ENCODE measurements at places on chromosomes 16 and 17. TPM values are rescaled to one million over a fixed set of nuclear protein-coding genes. Genes with fewer than 3 reads are reported as not detected.

The RAD51C gene
- 59.6 TPM for total RNA-seq

GRCh38 chr16:78375055-78375679 is 275.7 kb downstream of the WWOX start:
- no peaks in the 10 kb centered on the region for H3K36me3 ChIP-seq
- H3K27me3 ChIP-seq, result no peaks in the 10 kb centered on the region
- no peak overlapping the region for H3K4me3 ChIP-seq
- H3K4me1 ChIP-seq, result no peaks in the 10 kb centered on the region

The CES1 gene
- 3.4 TPM for total RNA-seq

The MED1 gene
- 51.0 TPM for total RNA-seq

DNA sequence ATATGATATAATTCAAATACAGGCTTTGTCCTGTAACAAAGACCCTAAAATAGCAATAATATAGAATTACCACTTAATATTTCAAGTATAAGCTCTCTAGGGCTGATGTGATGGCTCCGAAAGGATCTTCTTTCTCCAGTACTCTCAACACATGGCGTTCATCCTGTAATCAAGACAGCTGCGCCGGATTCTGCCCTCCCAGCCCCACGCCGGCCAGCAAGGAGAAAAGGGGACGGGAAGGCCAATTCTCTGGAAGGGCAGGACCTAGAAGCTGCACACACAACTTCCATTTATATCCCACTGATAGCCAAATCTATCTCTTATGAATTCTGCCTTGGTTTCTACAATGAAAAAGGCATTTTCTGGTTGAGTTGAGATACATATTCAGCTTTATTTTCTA is 32.0 kb downstream of the CCDC182 start:
- H3K4me1 ChIP-seq, result no peaks in the 10 kb centered on the region
- peaks cover 43% of the 10 kb centered on the region for H3K27me3 ChIP-seq
- DNase-seq, result no peak
- no peak overlapping the region for H3K4me3 ChIP-seq
- H3K27ac ChIP-seq, result no peak overlapping the region

The GNGT2 gene
- 23.8 TPM for total RNA-seq

- H3K27me3 ChIP-seq, result peaks cover 27% of the 10 kb centered on the region
- no peak overlapping the region for H3K27ac ChIP-seq
- no peaks in the 10 kb centered on the region for H3K4me1 ChIP-seq
- H3K4me3 ChIP-seq, result no peak overlapping the region
- DNase-seq, result no peak
Measured at GRCh38 chr16:82807311-82807710, 180.5 kb downstream of the CDH13 start.

- no peaks in the 10 kb centered on the region for H3K27me3 ChIP-seq
- DNase-seq, result no peak
- no peak overlapping the region for H3K27ac ChIP-seq
Measured at GRCh38 chr17:37079735-37080134, 131.0 kb downstream of the AATF start.

The APOH gene
- total RNA-seq, result not detected

The ZNF423 gene
- total RNA-seq, result not detected

The MYH1 gene
- total RNA-seq, result not detected

The ATF7IP2 gene
- 23.6 TPM for total RNA-seq

The SLC6A2 gene
- not detected for total RNA-seq

DNA sequence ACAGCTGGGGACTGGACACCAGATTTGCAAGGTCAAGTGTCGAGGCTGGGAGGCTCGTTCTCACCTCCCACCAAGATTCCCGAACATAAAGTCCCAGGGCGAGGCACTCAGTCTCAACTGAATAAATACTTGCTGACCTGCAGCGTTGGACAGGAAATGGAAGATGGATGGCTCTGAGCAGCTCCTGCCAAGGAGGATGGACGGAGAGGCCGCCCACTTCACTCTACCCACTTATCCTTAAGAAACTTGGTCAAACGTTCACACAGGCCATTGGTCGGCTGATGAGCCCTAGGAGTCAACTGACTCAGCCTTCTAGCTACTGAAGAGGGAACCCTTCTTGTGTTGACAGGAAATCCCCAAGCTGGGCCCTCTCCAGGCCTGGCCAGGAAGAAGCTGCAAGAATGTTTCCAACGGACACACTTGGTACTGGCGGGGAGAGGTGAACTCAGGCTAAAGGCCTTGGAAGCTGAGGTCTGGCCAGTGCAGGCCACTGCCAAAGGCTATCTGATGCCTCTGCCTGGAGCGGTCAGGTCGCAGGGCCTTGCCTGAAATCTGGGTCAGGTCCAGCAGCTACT is 50.0 kb downstream of the VAC14 start:
- H3K4me3 ChIP-seq, result no peak overlapping the region
- DNase-seq, result no peak
- peak overlapping the region; percentile 21 for H3K27ac ChIP-seq
- no peaks in the 10 kb centered on the region for H3K36me3 ChIP-seq

DNA sequence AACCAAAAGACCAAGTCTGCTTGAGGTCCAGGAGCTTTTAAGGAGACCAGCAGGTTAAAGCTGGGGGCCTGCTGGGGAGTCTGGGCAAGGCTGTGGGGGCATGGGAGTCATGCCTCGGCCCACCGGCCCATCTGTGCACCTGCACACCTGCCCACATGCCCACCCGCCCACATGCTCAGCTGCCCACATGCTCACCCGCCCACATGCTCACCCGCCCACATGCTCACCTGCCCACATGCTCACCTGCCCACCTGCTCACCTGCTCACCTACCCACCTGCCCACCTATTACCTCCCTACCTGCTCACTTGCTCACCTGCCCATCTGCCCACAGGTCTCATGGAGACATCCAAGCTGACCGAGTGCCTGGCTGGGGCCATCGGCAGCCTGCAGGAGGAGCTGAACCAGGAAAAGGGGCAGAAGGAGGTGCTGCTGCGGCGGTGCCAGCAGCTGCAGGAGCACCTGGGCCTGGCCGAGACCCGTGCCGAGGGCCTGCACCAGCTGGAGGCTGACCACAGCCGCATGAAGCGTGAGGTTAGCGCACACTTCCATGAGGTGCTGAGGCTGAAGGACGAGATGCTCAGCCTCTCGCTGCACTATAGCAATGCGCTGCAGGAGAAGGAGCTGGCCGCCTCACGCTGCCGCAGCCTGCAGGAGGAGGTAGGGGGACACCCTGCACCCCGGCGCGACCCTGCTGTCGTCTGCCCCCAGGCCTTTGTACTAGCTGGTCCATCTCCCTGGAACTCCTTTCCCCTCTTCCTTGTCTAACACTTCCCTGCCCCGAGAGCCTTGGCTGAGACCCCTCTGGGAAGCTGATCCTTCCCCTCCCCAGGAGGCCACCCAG is 14.0 kb downstream of the CARD14 start:
- no peak overlapping the region for H3K27ac ChIP-seq
- DNase-seq, result no peak
- H3K36me3 ChIP-seq, result no peaks in the 10 kb centered on the region
- peaks cover 7% of the 10 kb centered on the region for H3K27me3 ChIP-seq
- H3K4me3 ChIP-seq, result no peak overlapping the region

Measured in activated CD4-positive, alpha-beta memory T cell treated with anti-CD3 and anti-CD28 coated beads, Interleukin-2, amount 10 ng/mL, durations not matched to agents 7 days and 5 days (primary cell).